ENCODE measurements at places on chromosomes 2 and 18.

DNA sequence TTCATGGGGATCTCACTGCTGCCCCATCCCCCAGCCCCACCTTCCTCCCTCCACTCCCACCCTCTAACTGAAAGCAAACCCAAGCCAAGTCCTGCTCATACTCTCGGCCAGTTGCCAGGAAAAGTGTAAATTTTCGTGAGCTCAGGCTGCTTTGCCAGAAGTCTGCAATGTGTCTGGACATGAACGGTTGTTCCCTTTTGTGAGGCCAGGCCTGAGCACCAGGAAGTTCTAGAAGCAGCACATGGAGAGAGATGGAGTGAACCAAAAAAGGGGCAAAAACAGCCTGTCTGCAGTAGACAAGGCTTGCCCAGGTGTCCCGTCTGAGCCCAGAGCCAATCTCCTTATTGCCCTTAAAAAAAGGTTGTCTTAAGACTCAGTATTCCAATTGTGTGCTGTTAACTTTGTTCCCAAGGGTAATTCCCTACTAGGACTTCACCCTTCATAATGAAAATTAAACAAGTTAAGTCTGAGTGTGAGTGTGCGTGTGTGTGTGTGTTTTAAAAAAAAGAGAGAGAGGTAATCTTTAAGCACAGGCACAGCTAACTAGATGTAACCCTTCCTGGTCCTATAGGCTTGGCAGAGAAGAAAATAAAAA lies 247.1 kb downstream of the BCL11A start:
- no peak for DNase-seq

- no peak for DNase-seq
Measured at GRCh38 chr18:44916429-44917207, 235.9 kb downstream of the SETBP1 start.

DNA sequence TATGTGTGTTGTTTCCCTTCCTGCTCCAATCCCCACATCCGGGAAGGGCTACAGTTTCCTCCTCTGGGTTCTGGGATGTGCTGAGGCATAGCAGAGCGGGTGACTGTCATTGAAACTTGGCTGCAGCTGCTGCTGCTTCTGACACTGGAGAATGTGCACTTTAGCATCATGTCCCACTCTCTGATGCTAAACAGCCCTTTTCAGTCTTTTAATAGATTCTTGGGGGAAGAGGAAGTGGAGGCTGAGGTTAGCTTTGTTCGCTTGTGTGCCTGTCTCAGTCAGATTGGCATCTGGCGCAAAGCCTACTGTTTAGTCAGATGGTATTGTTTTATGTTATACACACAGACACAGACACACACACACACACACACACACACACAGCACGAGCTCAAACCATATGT lies 136.5 kb upstream of the RND3 start:
- no peak for DNase-seq

- no peak for DNase-seq
Measured at GRCh38 chr18:74644713-74645112, 47.0 kb downstream of the ZNF407 start.

DNA sequence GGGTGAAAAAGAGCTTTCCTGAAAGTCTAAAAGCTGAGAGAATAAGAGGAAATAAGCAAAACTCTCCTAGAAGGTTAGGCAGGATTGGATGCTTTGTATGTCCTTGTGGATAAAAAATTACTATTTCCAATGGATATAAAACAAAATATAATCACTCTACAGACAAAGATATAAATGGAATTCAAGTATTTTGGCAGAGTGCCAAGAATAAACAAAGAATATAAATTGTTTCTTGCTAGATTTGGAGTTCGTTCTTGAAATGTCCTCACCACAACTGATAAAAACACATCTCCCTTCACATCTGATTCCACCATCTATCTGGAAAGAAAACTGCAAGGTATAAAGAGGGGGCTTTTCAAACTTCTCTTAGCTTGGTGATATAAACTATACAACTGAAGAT lies 13.3 kb downstream of the SULT1C3 start:
- DNase-seq, result no peak

DNA sequence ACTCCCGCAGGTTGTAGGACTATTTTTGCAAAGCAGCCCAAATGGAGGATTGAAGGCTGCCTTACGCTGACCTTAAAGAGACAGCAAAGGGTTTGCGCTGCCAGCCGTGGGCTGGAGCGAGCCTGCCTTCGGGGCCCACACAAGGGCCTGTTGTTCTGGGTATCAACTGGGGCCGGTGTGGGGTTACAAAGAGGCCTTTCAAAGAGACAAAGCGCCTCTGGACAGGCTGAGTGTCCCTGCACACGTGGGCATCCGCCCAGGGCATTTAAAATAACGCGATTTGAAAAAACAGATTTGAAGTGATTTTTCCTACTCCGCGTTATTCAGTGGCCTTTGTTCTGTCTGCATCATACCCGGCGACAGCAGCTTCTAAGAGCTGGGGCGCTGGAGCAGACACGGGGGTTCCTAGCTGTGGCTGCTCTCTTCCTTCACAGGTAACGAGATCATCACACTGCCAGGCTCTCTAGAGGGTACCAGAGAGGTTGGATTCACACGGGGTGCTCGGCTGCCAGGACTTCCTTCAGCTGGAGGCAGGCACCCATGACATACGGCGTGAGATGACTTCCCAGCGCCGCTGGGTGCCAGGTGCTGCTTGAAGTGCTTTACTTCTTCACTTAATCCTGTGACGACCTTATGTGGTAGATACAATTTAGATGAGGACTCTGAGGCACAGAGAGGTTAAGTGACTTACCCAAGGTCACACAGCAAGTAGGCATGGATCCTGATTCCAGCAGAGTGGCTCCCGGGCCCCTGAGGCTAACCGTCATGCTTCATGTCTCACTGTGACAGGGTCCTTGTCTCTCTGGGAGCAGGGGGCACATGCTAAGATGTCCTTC lies 32.2 kb downstream of the MAL start:
- DNase-seq, result no peak

DNA sequence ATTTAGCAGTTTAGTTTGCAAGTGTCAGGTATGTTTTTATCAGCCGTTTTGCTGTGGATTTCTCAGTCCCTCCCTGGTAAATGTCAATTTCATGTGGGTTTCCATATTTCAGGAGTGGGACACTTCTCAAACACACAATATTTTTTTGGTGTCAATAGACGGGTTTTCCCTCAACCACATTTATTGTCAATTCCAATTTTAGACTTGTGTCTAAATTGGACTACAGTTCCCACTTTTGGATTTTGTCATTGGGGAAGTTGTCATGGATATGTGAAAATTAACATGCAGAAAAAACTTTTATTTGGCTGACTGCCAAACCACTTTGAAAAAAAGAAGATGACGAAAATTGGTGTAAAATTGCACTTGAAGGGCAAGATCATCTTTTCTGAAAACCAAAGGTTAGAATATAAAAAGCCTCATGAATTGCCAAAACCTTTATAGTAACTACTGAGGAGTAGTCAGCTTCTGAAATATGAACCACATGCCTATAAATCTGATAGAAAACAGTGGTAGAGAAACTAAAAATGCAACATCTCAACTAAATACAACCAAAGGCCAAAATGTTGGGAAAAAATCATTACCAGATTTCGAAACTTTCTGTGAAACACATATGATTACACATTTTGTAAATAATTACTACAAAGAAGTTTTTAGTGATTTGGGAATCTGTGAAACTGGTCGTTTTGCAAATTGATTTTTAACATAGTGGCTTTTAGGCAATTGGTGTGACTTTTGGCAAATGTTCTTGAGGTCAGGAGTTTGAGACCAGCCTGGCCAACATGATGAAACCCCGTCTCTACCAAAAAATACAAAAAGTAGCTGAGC lies 106.4 kb downstream of the BCL2L11 start:
- no peak for DNase-seq

GRCh38 chr18:55494899-55495298 lies 93.1 kb downstream of the TCF4 start:
- no peak for DNase-seq

DNA sequence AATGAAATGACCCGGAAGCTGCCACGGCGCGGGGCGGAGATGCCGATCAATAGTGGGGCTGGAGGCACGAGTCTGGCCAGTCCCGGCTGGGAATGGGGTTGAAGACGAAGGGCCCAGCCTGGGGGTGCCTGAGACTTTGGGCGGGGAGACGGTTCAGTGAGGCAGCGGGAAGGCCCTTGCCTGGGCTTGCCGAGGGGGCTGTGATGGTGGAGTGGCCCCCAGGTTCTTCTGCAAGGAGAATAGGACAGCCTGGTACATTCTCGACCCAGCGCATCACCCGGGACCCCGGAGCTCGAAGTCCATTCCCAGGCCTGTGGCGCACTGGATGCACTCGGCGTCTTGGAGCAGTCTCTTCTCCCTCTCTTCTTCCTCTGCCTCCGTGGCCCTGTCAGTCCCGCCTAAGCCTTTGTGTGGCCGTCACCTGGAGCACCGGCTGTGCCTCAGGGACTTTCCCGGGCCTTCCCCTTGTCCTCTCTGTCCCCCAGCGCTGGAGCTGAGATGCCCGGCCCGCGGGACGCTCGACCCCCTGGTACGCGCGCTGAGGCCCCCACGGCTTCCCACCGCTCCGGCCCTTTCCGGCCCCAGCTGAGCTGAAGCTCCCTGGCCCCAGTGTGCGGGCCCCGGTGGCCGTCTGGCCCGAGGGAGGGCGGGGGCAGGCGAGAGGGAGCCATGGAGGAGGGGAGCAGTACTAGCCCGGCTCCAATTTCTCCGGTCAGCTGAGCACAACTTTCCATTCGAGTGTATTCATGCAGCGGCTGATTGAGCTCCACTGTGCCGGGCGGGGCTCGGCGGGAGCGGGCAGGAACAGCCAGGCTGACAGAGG lies 8.0 kb downstream of the SIX3 start:
- no peak for DNase-seq

DNA sequence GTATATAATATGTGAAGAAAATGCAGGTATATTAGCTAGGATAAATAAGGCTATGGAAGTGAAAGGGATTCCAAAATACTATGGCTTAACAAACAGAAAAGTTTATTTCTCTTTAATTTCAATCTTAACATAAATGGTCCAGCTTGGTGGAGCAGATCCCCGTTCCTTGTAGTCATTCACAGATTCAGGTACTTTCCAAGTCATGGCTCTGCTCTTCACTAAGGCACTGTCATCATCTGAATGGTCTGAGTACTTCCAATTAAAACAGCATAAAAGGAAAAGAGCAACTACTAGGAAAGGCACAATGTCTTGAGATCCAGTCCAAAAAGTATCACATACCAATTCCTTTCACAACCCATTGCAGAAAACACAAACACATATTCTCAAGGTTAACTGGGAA lies 63.4 kb downstream of the OLA1 start:
- DNase-seq, result no peak

DNA sequence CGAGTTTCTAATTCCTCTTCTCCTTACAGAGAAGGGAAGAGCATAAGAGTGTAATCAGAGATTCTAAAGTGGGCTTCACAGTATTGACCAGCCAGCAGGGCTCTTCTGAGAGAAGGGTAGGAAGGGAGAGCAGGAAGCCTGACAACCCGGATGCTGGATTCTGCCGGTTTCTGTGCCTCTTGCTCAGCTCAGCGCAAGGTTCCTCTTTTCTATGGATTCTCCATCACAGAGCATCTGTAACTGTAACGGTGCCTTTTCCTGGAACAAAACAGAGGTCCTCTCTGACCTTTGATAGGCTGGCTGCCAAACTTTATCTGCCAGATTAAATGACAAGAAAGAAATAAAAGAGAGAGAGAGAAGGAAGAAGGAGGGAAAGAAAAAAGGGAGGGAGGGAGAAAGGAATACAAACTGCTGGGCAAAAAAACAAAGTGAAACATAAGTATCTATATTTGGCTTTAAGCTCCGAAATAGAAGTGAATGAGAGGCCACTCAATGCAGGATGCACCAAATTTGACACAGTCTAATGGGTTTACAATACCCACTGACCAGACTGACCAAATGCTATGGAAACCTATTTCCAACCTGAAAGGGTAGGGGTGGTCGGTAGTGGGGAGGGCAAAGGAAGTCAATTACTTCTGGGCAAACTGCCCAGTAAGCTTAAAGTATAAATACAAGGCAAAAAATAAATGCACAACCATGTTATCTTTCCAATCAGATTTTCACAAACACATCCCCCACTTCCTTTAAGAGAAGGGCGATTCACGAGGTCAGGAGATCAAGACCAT lies 59.2 kb downstream of the PIEZO2 start:
- DNase-seq, result no peak

GRCh38 chr2:9228088-9228751 lies 21.6 kb downstream of the ASAP2 start:
- DNase-seq, result no peak

GRCh38 chr2:240686460-240686859 lies 3.8 kb upstream of the AQP12B start:
- no peak for DNase-seq

- DNase-seq, result no peak
Measured at GRCh38 chr2:29375843-29376242, 260.6 kb downstream of the CLIP4 start.

- DNase-seq, result no peak
Measured at GRCh38 chr18:62182220-62182619, 4.6 kb downstream of the PIGN start.

- DNase-seq, result no peak
Measured at GRCh38 chr2:120613742-120614571, 121.7 kb upstream of the GLI2 start.

DNA sequence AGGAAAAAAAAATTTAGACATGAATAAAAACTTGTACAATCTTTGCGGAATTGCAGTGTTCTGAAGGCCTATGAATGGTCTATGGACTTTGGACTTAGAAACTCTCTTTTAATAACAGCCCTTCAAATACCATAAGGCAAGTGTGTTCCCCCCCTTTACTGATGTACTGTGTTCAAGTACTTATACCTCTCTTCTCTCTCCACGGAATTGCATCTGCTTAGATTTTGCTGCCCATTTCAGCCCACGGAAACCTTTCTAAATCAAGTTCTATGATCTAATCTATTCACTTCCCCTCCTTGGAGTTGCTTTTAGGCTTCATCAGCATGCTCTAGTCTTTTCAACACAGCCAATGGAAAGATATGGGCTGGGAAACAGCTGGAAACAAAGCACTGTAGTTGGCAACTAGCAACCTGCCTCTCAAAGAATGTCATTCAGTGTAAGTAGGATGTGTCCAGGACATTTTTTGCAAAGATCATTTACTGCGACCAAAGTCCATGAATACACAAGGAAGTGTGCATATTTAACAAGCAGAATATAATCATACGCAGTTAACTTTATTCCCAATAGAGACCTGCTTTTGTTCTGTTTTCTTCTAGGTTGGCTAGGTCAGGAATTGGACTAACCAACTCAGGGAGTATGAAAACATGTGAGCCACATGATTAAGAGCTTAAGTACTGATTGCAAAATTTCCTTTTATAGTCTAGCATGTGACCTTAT lies 58.0 kb downstream of the SLC40A1 start:
- DNase-seq, result no peak

- DNase-seq, result no peak
Measured at GRCh38 chr2:70301344-70302194, at the start of gene FAM136A. TSS of gene FAM136A (minus strand) at chr2:70302067. CDS start at chr2:70302011, 56 bp downstream.

- DNase-seq, result no peak
Measured at GRCh38 chr2:23410596-23410995, 25.6 kb downstream of the KLHL29 start.

DNA sequence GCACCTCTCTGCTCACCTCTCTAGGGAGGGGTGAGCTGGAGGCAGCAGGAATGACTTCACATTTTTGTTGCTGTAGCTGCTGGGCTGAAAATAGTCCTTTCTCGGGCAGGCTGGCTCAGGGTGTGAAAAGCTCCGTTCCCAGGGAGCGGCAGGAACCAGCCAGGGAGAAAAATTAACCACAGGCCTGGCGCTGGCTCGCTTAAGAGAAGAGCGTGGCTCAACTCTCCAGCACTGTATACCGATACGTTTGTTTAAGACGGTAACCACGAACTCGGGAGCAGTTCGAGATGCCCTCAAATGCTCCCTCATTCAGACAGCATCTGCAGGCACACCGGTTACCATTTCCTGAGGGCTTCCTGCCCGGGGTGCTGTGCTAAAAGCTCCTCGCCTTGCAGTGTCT lies 129.6 kb downstream of the CELF4 start:
- DNase-seq, result no peak
